Activated naive CD4-positive, alpha-beta T cell treated with anti-CD3 and anti-CD28 coated beads for 36 hours (primary cell): ENCODE measurements at places on chromosomes 12 and 14. TPM values are rescaled to one million over a fixed set of nuclear protein-coding genes. Genes with fewer than 3 reads are reported as not detected.

The C14orf39 gene
- not detected for total RNA-seq

The CRACR2A gene
- total RNA-seq = 20.7 TPM

The LRRC9 gene
- not detected for total RNA-seq

The POTEM gene
- not detected for total RNA-seq

The NKX2-1 gene
- total RNA-seq = not detected

The FOXN4 gene
- total RNA-seq = not detected

The IQSEC3 gene
- 1.0 TPM for total RNA-seq

- peak overlapping the region; percentile 57 for H3K27ac ChIP-seq
- H3K27me3 ChIP-seq = no peaks in the 10 kb centered on the region
- no peak for DNase-seq
- no peak overlapping the region for H3K4me3 ChIP-seq
- peaks cover 63% of the 10 kb centered on the region for H3K4me1 ChIP-seq
Measured at GRCh38 chr14:24143511-24143910, 2.1 kb upstream of the EMC9 start.

DNA sequence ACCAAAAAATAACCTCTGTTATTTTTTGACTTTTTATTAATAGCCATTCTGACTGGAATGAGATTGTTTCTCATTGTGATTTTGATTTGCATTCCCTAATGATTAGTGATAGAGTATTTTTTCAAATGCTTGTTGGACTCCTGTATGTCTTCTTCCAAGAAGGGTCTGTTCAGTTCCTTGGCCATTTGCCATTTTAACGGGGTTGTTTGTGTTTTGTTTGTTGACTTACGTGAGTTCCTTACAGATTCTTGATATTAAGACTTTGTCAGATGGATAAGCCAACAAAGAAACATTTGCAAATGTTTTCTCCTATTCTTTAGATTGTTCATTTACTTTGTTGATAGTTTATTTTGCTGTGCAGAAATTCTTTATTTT is 651.6 kb upstream of the LRFN5 start:
- no peaks in the 10 kb centered on the region for H3K27me3 ChIP-seq
- no peaks in the 10 kb centered on the region for H3K36me3 ChIP-seq
- no peak for DNase-seq
- H3K4me1 ChIP-seq = no peaks in the 10 kb centered on the region

GRCh38 chr14:65290830-65291229 is 121.7 kb upstream of the FUT8 start:
- no peak overlapping the region for H3K4me3 ChIP-seq
- peaks cover 53% of the 10 kb centered on the region for H3K4me1 ChIP-seq
- H3K36me3 ChIP-seq = peaks cover 7% of the 10 kb centered on the region
- DNase-seq = peak; percentile 67

- H3K27me3 ChIP-seq = peaks cover 24% of the 10 kb centered on the region
- no peaks in the 10 kb centered on the region for H3K36me3 ChIP-seq
- peaks cover 6% of the 10 kb centered on the region for H3K4me1 ChIP-seq
- no peak for DNase-seq
Measured at GRCh38 chr14:95320955-95321600, 1.4 kb upstream of the CLMN start.

DNA sequence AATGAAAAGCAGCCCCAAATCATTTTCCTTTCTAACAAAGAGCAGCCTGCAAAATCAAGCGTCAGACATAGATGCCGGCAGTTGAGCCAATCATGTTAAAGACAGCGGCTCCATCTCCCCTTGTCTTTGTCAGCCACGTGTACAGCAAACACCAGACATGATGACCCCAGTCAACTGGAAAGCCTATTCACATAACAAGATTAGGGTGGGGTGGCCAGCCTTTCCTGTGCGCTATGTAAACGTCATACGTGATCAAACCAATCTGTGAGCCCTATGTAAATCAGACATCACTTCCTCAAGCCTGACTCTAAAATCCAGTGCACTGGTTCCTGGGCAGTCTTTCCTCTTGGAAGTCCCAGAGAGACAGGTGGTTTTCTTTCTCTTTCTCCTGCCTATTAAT is 9.9 kb upstream of the FICD start:
- peaks cover 7% of the 10 kb centered on the region for H3K4me1 ChIP-seq
- DNase-seq = no peak
- H3K36me3 ChIP-seq = no peaks in the 10 kb centered on the region
- no peak overlapping the region for H3K27ac ChIP-seq
- no peak overlapping the region for H3K4me3 ChIP-seq

DNA sequence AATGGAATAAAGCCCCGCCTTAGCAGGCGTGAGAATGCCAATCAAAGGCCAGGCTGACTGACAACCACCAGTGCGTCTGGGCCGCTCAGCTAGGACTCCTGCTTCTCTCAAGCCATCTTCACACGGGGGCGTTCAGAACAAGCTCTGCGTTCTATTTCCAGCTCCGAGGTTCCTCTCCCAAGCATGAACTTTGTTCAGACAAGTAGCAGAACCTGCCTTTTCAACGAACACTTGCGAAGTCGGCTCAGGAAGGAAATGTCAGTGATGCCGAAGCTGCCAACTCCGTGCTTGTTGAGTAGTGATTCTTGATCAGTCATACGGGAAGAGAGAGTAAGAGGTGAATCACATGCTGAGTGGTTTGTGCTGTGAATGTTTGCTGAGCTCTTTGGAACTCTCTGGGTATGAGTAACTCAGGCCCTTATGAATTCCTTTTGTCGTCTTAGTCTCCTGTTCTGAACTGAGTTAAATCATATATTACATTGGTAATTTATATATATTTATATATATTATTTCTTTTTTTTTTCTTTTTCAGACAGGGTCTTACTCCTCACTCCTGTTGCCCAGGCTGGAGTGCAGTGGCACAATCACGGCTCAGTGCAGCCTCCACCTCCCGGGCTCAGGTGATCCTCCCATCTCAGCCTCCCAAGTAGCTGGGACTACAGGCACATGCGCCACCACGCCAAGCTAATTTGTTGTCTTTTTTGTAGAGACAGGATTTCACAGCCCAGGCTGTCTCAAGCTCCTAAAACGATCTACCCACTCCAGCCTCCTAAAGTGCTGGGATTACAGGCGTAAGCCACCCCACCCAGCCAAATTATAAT is 29.4 kb upstream of the BCL7A start:
- H3K4me3 ChIP-seq = peak overlapping the region; percentile 43
- no peaks in the 10 kb centered on the region for H3K27me3 ChIP-seq
- peak overlapping the region; percentile 87 for H3K27ac ChIP-seq
- peak; percentile 89 for DNase-seq

DNA sequence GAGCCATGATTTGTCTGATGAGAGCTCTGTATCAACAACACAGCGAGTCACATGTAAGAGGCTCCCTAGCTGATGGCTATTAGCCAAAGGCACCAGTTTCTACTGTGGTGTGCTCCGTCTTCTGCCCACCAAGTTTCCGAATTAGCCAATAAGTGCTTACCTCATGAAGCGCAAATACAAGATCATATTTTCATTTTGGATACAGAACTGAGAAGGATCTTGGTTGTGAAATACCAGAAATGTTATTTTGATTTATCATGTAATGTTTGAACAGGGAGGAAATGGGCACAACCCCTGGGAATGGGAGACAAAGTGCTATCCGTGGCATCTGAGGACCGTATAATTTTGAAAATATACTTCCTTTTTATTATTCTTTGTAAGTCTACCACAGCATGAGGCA is 234.3 kb downstream of the DACT1 start:
- no peak overlapping the region for H3K27ac ChIP-seq
- no peak overlapping the region for H3K4me3 ChIP-seq

- DNase-seq = no peak
- H3K4me3 ChIP-seq = no peak overlapping the region
- H3K27me3 ChIP-seq = no peaks in the 10 kb centered on the region
- no peak overlapping the region for H3K27ac ChIP-seq
Measured at GRCh38 chr12:92294676-92295440, 149.2 kb upstream of the BTG1 start.

DNA sequence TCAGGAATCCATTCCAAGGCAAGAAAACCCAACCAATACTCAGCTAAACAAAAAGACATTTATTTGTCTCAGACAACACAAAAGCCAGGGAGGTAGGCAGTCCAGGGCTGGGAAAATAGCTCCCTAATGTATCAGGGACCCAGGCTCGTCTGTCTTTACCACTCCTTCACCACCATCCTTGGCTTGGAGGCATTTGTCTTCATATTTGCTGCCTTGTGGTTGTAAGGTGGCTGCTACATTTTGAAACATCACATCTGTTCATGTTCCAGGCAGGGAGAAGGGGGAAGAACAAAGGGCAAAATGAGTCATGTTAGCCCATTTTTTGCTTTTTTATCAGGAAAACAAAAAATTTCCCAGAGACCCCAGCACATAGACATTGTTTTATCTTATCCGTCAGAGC is 44.8 kb upstream of the PCED1B start:
- no peak overlapping the region for H3K27ac ChIP-seq
- no peaks in the 10 kb centered on the region for H3K27me3 ChIP-seq
- DNase-seq = no peak
- H3K4me3 ChIP-seq = no peak overlapping the region
- H3K4me1 ChIP-seq = peaks cover 45% of the 10 kb centered on the region

DNA sequence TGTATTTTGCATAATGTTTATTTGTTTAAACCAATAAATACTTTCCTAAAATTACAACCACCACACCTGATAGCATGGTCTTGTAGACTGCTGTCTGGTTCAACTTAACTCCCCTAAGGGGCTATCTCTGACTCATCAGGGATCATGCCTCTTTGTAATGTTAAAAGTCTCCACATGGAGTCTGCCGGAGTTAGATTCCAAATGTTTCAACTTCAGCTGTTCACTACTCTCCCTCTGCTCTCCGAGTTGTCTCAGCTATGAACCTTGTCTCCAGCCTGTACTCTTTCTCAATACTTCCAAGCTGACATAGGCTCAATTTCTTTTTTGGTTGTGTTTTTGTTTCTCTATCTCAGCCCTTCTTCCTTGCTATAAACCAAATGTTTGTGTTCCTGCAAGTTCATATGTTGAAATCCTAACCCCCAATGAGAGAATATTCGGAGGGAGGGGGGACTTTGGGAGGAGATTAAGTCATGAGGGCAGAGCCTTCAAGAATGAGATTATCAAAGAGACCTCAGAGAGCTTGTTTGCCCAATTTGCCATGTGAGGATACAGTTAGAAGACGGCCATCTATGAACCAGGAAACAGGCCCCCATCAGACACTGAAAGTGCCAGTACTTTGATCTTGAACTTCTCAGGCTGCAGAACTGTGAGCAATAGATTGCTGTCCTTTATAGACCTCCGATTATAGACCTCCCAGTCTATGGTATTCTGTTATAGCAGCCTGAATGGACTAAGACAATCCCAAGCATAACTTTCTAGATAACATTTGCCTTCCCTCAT is 858.2 kb downstream of the VRK1 start:
- peaks cover 10% of the 10 kb centered on the region for H3K4me1 ChIP-seq
- H3K27ac ChIP-seq = no peak overlapping the region
- no peaks in the 10 kb centered on the region for H3K27me3 ChIP-seq

GRCh38 chr14:33617154-33617553 is 333.7 kb downstream of the EGLN3 start:
- no peaks in the 10 kb centered on the region for H3K36me3 ChIP-seq
- no peaks in the 10 kb centered on the region for H3K27me3 ChIP-seq
- no peak for DNase-seq
- no peaks in the 10 kb centered on the region for H3K4me1 ChIP-seq

DNA sequence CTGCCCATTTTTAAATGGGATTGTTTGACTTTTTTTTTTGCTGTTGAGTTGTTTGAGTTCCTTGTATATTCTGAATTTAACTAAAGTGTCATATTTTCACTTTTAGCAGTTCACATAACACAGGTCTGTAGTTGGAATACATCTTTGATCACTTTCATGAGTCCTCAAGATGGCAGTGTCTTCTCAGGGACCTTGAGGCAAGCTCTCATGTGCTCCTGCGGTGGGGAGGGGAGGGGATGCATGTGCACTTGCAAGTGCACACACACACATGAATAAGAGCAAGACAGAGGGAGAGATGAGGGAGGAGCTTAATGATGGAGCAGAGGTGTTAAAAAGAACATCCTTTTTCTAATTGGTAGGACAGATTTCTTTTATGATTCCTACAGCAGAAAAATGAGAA is 291.4 kb upstream of the OR4E1 start:
- DNase-seq = peak; percentile 71
- peaks cover 18% of the 10 kb centered on the region for H3K4me1 ChIP-seq
- no peaks in the 10 kb centered on the region for H3K36me3 ChIP-seq
- no peaks in the 10 kb centered on the region for H3K27me3 ChIP-seq
- H3K4me3 ChIP-seq = peak overlapping the region; percentile 50

DNA sequence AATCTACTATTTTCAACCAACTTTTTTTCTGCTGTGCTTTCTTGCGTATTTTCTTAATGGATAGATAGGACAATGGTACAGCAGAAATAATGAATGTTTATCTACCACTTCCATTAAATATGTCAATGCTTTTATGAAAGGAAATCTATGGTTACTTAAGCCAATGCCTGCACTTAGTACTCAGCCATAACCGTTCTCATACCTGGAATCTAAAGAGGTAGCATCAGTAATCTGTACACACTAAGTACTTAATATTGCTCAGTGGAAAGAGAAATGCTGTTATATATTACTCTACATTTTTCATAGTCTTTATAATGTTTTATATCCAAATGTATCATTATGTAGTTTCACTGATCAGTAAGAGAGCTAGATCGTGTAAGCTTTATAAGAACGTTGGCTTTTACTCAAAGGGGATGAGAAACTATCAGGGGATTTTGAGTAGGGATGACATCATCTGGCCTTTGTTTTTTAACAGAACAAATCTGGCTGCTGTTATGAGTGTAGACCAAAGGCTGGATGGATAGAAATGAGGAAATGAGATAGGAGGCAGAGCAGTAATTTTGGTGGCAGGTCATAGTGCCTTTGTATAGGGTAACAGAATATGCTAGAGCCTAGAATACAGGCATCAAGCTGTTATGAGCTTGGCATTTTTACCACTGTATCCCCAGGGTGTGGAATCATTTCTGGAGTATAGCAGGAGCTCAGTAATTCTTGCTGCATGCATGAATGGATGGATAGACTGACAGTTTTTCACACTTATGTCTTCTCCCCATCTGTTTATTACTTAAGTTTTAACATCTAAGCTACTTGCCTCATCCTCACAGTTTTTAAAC is 34.0 kb downstream of the ALG10B start:
- DNase-seq = no peak
- peaks cover 2% of the 10 kb centered on the region for H3K27me3 ChIP-seq
- no peaks in the 10 kb centered on the region for H3K36me3 ChIP-seq
- H3K27ac ChIP-seq = no peak overlapping the region

DNA sequence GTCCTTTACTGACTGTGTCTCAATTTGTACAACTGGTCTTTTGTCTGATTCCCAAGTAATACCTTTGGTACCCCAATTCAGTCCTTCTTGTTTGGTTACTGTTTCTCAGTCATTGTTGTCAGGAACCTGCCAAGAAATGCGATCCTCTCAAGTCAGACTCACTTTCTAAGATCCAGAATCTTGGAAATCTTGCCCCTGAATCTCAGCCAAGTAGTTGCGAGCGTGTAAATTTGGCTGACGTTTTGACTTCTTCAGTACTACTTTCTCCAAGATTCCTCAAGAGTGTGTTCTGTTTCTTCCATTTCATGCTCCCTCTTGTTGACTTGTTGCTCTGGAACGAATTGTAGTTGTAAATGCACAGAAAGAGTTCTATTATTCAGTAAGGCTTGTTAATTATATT is 114.0 kb downstream of the MSRB3 start:
- no peaks in the 10 kb centered on the region for H3K4me1 ChIP-seq
- H3K27ac ChIP-seq = no peak overlapping the region
- DNase-seq = no peak
- no peak overlapping the region for H3K4me3 ChIP-seq
- no peaks in the 10 kb centered on the region for H3K36me3 ChIP-seq
